ENCODE measurements at places on chromosomes 5 and 9.

GRCh38 chr9:127418037-127418471 lies 6.1 kb upstream of the ZNF79 start:
- DNase-seq = no peak

DNA sequence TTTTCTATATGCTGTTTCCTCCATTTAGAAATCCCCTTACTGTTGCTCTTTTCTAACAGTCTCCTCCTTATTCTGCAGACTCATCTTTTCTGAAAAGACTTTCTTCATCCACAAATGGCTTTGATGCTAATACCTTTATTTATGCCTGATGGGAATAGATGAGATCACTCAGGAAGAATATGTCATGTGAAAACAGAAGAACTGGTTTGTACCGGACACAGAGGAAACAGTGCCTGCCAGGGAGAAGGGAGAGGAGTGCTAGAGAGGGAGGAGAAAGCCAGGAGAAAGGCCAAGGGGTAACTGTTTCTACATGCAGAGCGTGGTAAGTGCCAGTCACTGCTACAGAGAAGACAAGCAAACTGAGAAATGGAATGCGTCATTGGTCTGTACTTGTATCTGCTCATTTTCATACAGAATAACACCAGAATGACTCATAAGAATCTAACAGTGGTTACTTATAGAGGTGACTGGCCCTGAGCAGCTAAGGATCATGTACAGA lies 45.9 kb upstream of the PJA2 start:
- DNase-seq = peak; percentile 92

- no peak for DNase-seq
These were observed 63.7 kb downstream of the LURAP1L start for GRCh38 chr9:12838546-12838945.

- peak; percentile 36 for DNase-seq
These were observed 682.8 kb upstream of the WWC1 start for GRCh38 chr5:167608390-167609272.

GRCh38 chr9:14127656-14128055 lies 186.3 kb downstream of the NFIB start:
- DNase-seq = no peak
